Stimulated activated naive CD4-positive, alpha-beta T cell treated with Interleukin-2 at 50 U/mL for 16 hours (primary cell): ENCODE measurements at places on chromosomes 3 and 15.

DNA sequence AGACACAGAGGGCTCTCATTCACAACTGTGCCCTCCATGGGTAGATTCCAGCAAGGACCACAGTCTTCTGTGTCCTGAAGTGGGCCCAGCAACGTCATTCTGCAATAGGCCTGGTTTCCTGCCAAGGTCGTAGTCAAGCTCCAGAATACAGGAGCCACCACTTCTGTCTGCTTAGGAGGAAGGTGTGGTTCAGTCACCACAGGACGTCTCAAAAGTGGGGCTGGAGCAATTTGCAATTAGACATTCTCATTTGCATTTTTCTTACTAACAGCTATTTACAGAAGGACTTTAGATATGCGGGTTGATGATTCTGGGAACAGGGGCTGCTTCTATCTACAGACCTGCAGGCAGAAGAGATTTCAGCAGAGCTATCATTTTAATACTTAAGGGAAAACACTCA, 58.7 kb upstream of the MYRIP start:
- DNase-seq, result no peak

DNA sequence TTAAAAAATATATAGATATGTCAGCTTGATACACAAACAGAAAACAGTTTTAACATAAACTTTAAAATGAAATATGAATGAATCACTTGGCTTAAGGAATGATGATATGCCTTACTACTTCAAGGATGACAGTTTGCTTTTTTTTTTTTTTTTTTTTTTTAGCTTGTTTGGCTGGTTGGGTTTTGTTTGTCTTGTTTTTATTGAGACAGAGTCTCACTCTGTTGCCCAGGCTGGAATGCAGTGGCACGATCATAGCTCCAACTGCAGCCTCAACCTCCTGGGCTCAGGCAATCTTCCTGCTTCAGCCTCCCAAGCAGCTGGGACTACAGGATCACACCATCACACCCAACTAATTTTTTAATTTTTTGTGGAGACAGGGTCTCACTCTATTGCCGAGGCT, 14.5 kb downstream of the LRRC2 start:
- DNase-seq, result no peak

GRCh38 chr3:196400331-196400730, 31.9 kb downstream of the UBXN7 start:
- DNase-seq, result no peak

DNA sequence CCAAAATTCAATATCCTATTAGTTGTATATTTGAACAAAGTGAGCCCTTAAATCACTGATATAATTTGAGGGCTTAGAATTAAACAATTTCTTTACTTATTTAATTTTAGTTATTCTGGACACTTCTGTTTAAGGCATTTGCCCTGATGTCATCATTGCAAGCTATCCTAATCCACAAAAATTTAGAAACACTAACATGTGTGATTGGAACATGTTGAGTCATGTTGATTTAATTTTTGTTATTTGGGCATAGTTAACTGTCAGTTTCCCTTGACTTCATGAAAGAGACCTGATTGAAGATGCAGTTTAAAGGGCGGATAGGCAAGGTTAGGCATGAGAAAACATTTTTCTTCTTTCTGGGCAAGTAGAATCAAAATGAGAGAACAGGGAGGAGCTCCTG, 682.6 kb downstream of the ROBO1 start:
- DNase-seq, result no peak

GRCh38 chr15:100716456-100717085, 114.2 kb downstream of the ASB7 start:
- DNase-seq, result no peak

- DNase-seq, result no peak
These were observed 25.3 kb downstream of the CMSS1 start for GRCh38 chr3:99842826-99843589.

DNA sequence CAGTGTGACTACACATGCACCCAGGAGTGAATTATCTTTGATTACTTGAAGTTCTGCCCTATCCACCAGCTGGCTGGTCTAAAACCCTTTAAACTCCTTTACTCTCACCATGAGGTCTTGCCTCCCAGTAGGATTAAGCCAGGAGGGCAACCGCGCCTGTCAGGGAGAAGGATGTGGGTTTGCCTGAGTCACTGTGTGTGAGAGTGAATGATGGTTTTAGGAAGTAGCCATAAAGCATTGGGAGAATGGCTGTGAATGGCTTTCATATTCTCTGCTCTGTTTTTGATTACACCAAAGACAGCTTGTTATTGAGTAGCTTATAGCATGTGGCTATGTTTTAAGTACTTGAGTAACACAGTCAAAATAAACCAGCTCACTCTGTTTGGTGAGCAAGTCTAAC, 637.7 kb upstream of the TBL1XR1 start:
- no peak for DNase-seq

DNA sequence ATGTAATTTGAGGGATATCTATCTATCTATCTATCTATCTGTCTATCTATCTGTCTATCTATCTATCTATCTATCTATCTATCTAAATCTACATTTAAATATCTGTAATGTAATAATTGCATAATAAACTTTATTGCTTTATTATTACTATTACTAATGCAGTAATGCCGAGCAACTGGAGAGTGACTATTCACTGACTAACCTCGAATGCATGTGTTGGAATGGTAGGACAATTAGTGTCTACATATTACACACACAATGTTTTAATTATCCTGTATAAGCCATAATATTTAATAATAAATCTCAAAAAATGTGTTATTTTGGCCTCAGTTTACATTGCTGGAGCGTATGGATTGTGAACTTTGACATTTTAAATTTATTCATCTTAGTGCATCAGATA, 25.2 kb upstream of the CNTN3 start:
- no peak for DNase-seq

GRCh38 chr3:69368129-69368741, 17.7 kb downstream of the FRMD4B start:
- DNase-seq, result no peak

GRCh38 chr3:192373586-192373985, 353.8 kb downstream of the FGF12 start:
- no peak for DNase-seq

GRCh38 chr15:57676585-57676984, 29.9 kb upstream of the POLR2M start:
- DNase-seq, result no peak

- no peak for DNase-seq
These were observed 201.3 kb downstream of the ABHD5 start for GRCh38 chr3:43892061-43892460.

DNA sequence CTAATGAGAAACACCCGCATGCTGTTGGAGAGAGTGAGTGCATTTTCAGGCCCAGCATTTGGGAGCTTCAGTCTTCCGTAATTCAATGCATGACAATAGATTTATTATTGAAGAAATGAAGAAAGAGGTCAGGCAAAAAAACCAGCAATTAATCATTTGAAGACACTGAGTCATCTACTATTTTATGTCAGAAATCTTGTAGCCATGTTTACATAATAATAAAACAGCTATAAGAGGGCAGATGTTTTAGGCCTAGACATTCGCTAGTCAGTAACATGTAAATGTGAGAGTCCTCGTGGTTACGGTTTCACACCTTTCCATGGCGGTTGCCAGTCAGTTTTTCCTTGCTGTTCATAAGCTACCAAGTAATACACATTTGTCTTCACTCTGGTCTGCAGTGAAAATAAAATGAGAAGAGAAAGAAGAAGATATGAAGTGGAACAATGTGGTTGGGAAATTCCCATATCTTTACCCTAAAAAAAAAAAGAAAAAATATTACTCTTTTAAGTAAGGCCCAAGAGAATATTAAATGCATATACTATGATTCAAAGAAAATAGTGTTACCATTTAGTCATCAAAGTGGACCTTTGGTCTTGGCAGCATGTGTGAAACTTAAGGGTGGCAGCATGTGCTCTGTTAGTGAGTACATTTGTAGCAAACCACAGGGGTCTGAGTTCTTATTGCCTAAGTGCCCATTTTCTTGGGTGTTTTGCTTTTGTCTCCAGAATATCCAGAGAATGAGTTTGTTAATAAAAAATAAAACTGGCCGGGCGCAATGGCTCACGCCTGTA, 140.5 kb upstream of the TBL1XR1 start:
- DNase-seq, result peak; percentile 71

DNA sequence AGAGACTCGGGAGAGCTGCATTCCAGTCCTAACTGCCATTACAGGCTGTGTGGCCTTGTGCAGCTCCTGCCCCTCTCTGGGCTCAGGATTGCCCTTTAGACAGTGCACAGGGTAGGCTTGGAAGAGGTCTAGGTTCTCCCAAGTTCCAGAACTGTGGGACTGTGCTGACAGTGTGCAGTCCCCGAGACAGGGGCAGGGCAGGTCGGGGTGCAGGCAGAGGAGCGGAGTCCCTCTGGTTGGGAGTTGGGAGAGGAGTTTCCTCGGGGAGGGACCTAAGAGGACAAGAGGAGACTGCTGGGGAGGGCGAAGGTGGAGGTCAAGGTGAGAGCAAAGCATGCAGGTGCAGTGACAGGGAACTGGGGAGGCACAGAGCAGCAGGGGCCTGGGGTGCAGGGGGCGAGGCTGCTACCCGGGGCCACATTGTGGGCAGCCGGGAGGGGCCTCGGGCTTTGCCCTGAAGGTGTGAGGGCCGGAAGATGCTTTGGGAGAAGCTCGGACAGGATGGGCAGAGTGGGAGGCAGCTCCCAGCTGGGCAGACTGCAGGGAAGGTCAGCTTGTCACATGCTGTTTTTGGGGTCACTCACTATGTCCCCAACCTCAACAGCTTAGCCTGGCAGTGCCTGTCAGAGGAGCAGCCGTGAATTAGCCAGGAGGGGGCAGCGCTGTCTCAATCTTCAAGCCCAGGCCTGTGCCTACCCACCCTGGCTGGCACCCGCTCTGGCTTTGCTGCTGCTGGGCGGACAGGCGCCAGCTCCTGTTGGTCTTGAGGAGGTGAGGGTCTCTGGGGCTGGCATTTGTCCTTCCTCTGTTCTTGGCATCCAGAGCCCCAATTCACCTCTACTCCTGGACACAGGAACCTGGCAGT, 15.4 kb upstream of the CSPG4 start:
- DNase-seq, result peak; percentile 64

- DNase-seq, result no peak
These were observed 2.3 kb downstream of the TTC23 start for GRCh38 chr15:99247062-99247461.

- DNase-seq, result no peak
These were observed 753.4 kb downstream of the FHIT start for GRCh38 chr3:60497902-60498301.

DNA sequence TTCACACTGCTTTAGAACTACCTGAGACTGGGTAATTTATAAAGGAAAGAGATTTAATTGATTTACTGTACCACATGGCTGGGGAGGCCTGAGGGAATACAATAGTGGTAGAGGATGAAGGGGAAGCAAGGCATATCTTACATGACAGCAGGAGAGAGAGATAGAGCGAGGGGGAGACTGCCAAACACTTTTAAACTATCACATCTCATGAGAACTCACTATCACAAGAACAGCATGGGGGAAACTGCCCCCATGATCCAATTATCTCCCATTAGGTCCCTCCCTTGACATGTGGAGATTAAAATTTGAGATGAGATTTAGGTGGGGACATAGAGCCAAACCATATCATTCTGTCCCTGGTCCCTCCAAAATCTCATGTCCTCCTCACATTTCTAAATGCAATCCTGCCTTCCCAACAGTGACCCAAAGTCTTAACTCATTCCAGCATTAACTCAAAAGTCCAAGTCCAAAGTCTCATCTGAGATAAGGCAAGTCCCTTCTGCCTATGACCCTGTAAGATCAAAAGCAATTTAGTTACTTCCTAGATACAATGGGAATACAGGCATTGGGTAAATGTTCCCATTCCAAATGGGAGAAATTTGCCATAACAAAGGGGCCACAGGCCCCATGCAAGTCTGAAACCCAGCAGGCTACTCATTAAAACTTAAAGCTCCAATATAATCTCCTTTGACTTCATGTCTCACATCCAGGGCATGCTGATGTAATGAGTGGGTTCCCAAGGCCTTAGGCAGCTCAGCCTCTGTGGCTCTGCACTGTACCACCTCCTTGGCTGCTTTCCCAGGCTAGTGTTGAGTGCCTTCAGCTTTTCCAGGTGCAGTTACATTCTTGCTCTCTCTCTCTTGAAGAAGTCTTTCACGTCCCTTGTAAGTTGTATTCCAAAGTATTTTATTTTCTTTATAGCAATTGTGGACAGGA, 481.7 kb upstream of the TGFBR2 start:
- DNase-seq, result no peak

GRCh38 chr3:78274475-78275065, 1234.7 kb downstream of the ROBO2 start:
- no peak for DNase-seq

GRCh38 chr15:70265466-70265978, 167.8 kb upstream of the TLE3 start:
- no peak for DNase-seq

DNA sequence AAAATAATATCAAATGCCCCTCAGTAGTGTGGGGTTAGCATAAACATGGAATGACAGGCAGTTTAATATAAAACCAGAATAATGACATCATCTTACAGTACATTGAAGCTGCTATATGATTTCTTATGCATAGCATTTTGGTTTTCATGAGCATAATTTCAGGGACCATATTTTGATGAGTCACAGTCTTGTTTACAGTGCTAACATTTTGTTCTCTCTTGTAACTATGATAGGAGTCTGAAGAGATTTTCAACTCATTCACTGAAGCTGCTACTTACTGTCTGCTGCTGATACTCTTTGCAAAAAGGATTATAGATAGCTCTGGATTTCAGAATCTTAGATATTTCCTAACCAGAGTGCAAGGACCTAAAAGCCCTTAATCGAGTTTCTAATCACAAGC, 92.6 kb upstream of the CCDC54 start:
- DNase-seq, result no peak

DNA sequence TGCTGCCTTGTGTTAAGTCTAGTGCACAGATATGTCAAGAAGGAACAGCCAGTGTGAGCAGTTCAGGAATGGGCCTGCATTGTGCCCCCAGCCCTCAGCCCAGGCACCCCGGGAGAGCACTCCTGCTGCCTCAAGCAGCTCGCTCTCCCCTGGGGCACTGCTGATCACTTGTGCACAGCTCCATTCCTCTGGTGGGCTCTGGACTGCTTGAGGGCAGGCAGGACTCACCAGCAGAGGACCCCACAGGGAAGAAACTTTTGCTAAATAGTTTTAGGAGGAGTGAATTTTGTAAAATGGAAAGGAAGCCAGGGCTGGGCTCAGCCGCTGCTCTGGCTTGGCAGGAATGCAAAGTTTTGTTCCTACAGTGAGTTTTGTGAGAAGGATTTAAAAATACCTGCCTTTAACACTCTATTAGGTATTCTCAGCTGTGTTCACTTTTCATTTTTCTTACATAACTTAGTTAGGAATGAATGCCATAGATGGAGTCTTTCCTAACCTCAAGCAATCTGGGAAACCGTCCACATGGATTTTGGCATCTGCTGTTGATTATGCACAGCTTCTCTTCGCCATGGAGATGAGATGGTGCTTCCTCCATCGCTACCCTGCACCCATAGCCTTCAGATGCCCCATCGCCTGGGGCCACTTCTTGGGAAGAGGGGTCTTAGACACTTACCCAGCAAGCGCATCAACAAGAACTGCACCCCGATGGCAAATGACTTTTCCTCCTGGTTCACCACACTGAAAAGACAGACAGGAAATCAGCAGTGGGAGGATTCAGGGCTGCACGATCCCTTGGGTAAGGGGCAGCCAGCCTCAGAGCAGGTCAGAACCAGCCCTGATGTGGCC, 42.3 kb upstream of the RAB6B start:
- no peak for DNase-seq
